ENCODE measurements at places on chromosomes 5 and 9. TPM values are rescaled to one million over a fixed set of nuclear protein-coding genes. Genes with fewer than 3 reads are reported as not detected.

DNA sequence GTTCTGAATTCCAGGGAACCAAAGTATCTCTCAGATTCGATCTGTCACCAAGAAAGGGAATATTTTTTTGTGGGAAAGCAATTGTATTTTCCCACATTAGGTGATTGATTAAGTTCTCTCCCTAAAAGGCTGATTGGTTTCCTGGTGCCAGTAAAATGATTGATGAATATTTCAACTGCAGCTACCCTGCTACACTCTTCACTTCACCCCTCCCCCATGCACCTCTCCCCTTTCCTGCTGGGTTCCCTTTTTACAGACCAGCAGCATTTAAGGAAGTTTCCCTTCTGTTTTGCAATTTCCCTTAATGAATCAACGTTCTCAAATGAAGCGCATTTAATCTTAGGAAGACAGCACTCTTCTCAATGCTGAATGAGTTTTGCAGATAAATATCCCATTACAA lies 13.1 kb downstream of the NR6A1 start:
- DNase-seq = no peak

PLAC8L1 gene
- 1.3 TPM for polyA plus RNA-seq

INSL4 gene
- polyA plus RNA-seq = not detected

GRCh38 chr9:82989929-82990328 lies 73.0 kb downstream of the RASEF start:
- no peak for DNase-seq

DNA sequence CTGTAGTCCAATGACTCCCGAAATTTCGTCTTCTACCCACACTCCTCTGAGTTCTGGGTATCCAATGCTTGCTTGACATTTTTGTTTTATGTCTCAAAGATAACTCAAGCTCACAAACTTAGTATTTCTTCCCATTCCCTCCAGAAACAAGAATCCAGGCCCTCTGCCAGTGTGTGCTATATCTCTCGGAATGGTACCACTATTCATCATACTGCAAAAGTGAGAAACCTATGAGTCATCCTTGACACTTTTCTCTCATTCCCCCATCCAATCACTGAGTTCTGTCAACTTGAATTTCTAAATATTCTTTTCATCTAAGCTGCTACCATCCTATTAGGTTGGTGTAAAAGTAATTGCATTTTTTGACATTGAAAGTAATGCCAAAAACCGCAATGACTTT lies 9.8 kb downstream of the SLC12A2 start:
- no peak for DNase-seq

DNA sequence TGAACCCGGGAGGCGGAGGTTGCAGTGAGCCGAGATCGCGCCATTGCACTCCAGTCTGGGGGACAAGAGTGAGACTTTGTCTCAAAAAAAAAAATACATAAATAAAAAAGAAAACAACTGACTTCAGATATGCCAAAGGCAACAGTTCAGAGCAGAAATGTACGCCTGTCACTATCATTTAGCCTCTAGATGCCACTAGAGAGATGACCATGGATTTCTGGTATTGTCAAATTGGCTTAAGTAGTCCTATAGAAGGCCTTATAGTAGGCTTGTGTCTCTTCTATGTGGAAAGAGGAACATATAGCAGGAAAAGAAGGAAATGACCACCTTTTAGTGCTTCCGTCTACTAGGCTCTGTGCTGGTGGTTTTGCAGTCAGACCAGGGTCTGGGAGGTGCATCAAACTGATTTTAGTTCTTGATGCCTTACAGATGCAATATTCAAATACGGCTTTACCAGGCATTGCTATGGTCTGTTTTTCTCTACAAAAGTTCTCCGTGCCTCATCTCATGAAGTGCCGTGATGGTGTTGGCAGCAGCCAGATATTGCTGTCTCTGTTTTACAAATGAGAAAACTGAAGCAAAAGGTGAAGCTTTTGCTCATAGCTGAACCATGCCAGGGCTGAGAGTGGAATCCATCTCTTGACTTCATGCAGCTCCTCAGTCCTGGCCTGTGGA lies 17.2 kb downstream of the AGXT2 start:
- peak; percentile 53 for DNase-seq

GRCh38 chr9:19408316-19408692 lies 505 bp upstream of the ACER2 start:
- DNase-seq = no peak

LHX6 gene
- 7.7 TPM for polyA plus RNA-seq

DNA sequence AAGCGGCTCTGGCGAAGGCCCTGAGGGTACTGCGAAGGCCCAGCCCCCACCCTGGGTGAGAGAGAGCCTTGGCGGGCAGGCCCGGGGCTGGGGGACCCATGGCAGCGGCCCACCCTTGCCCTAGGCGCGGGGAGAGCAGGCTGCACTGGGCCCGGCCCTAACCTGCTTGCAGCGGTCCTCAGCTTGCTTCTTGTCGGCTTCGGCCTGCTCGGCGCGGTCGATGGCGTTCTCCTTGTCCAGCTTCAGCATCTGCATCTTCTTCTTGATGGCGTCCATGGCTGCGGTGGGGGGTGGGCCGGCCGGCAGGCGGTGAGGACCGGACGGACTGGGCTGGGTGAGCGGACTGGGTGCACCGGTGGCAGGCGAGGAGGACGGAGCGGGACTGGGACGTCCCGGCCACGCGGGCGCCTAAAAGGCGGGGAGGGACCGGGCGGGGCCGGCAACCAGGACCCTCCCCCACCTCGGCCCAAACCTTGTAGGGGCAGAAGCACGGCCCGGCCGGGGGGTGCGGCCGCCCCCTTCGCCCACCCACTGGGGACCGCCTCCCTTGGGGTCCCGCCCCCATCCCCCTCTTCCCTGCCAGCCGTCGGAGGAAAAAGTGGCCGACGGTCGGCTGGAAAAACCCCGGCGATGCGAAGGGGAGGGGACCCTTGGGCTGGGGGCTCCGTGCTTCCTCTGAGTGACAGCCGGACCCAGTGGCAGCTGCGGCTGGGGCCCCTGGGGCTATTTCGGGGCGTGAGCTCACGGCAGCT lies at the start of gene TPM2:
TPM2 (minus strand) TSS at position 384 of the 752 bp plus-strand sequence; CDS start at position 276, 108 bp downstream.
- peak; percentile 73 for DNase-seq

DNA sequence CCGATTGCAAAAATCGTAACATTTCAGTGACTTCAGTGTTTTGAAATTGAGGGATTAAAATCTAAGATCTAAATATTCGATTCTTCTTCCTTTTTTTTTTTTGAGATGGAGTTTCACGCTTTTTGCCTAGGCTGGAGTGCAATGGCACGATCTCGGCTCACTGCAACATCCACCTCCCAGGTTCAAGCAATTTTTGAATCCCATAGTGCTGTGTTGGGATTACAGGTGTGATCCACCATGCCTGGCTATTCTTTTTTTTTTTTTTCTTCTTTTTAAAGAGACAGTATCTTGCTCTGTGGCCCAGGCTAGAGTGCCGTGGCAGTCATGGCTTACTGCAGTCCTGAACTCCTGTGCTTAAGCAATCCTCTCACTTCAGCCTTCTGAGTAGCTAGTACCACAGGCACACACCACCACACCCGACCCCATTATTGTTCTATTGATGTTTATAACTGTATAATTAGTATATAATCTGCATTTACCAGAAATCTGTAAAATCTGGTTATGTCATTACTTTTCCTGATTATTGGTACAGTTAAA lies 42.7 kb downstream of the NSD1 start:
- no peak for DNase-seq

DNA sequence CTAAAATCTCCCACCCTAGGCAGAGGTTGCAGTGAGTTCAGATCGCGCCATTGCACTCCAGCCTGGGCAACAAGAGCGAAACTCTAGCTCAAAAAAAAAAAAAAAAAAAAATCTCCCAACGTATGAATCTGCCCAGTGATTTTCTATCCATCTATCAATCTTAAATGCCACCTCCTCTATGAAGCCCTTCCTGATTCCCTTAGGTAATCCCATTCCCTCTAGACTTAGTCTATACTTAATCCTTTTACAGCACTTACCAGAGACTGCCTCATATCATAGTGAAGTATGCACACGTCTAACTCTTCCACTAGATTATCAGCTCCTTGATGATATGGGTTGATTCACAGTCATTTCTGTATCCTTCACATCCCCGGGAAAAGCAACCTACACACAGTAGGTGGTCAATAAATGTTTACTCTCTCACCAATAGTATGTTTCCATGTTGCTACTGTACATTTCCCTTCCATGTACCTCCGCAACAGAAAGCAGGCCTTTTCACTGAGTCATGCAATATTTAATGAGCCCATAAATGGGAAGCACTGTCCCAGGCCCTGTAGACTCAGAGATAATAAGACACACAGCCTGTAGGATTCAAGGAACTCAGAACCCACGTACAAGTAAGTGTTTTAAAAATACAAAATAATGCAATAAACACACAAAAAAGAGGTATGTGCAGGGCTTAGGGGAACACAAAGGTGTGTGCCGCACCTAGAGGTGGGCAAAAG lies 1.2 kb downstream of the DROSHA start:
- no peak for DNase-seq

PCDHGA6 gene
- 4.4 TPM for polyA plus RNA-seq

GRCh38 chr9:13485068-13485596 lies 205.6 kb upstream of the MPDZ start:
- DNase-seq = peak; percentile 74

GRCh38 chr5:171207256-171207847 lies 101.7 kb upstream of the TLX3 start:
- peak; percentile 33 for DNase-seq

RIC1 gene
- polyA plus RNA-seq = 15.2 TPM

DIRAS2 gene
- polyA plus RNA-seq = 1.1 TPM

DNA sequence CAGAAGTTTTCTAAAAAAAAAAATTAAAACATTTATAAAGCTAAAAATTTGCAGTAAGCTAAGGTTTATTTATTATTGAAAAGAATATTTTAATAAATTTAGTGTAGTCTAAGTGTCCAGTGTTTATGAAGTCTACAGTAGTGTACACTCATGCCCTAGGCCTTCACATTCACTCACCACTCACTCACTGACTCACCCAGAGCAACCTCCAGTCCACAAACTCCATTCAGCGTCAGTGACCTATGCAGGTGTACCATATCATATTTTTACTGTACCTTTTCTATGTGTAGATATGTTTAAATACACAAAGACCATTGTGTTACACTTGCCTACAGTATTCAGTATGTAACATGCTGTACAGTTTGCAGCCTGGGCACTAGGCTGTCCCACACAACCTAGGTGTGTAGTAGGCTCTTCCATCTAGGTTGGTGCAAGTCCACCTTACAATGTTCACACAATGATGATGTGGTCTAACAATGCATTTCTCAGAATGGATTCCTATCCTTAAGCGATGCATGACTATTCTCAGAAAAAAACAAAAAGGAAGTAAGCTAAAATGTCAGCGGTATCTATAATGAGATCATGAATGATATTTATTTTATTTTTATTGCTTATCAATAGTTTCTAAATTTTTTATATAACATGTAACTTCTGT lies 336.7 kb downstream of the AGTPBP1 start:
- DNase-seq = no peak

GRCh38 chr9:76082057-76082456 lies 191.6 kb downstream of the PCSK5 start:
- peak; percentile 34 for DNase-seq

- DNase-seq = no peak
Observed at GRCh38 chr9:126399789-126400188, 73.2 kb downstream of the MVB12B start.

GARIN3 gene
- not detected for polyA plus RNA-seq

INVS gene
- polyA plus RNA-seq = 11.9 TPM

- no peak for DNase-seq
Observed at GRCh38 chr9:94101162-94101853, 17.0 kb downstream of the PTPDC1 start.

AK3 gene
- 43.6 TPM for polyA plus RNA-seq

DNA sequence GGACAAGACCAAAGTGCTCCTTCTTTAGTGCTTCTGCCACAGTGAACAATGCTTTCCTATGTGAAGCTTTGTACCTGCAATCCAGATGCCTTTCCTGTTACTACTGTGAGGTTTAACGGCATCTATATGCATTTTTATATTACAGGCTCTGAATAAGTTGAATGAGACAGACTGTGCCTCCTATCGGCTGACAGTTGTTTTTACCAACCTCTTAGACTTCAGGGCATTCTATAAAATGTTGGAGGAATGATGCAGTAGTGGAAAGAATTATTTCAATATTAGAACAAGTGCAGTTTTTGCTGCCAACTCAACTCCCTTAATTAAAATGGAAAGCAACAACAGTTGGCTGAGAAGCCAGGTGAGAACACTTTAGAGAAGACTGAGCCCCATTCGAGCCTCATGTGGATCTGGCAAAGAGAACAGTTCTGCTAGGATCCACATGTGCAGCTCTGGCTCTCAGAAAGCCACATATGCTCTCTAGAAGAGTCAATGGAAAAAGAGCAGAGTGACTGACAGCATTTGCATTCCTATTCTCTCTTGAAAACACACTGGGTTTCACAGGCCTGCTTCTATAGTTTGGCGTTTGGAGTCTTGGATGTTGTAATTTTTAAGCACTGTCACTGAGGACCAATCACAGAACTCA lies 147.5 kb downstream of the LURAP1L start:
- DNase-seq = peak; percentile 58

CLIC3 gene
- polyA plus RNA-seq = 0.54 TPM

- no peak for DNase-seq
Observed at GRCh38 chr9:24451346-24451745, 94.4 kb downstream of the IZUMO3 start.

DNA sequence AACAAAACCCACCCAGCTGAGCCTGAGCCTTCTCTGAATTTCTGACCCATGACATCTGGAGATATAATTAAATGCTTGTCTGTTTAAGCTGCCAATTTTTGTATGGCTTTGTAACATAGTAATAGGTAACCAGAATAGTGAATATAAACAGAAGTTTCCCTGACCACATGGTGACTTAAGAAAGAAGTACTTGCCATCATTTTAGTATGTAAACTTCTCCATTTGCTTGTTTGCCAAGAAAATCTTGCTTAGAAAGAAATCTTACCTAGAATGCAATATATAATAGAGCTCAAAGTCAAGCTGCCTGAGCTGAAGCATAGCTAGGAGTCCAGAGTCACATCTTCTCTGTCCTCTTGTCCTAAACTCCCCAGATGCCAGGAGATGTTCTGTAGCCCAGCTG lies 117.0 kb downstream of the PCSK1 start:
- no peak for DNase-seq

DNA sequence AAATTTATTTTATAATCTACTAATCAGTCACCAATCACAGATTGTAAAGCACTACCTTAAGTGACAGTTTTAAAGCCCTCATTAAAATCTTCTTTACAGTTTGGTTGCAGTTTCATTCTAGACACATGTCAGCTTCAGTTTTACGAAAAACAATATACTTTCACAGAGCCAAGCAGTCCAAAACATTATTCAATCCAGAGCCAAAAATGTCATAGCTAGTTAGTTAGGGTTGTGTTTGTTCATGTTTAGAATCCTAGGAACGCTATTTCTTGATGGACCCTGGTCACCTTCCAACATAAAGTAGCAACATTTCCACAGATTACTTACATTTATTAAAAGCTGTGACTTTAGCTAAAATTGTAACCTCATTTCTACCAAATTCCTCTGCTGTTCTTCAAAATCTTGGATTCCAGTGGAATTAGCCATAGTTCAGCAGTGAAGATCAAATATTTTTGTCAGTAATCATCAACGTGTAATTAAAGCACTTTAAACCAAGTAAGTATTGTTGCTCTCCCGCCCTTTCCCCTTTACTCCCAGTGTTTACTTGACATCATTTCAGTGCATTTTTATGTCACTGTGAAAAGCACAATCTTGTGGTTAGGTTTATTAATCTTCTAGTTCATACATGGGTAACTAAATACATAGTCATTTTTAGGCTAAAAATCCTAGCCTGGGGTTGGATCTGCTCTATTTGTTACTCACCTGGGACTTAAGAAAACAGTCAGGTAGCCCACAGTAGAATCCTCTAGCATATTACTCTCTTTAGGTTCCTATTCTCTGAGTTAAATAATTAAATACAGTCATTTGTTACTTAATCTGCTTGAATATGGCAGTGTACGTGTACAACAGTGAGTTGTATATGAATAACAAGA lies 74.3 kb downstream of the NIPBL start:
- no peak for DNase-seq

Data from hindlimb muscle (tissue), 1 donor.